ENCODE measurements at places on chromosomes 6 and 20. TPM values are rescaled to one million over a fixed set of nuclear protein-coding genes. Genes with fewer than 3 reads are reported as not detected.

Gene RAMACL
- 0.72 TPM for total RNA-seq

Gene FAM83B
- not detected for total RNA-seq

Gene DDO
- total RNA-seq = 0.16 TPM

Gene MYL9
- total RNA-seq = 97.7 TPM

Gene BEND3
- total RNA-seq = 0.90 TPM

All from cardiac atrium fibroblast (primary cell).